HEK293T (cell line): ENCODE measurements at places on chromosomes 13 and 19.

DNA sequence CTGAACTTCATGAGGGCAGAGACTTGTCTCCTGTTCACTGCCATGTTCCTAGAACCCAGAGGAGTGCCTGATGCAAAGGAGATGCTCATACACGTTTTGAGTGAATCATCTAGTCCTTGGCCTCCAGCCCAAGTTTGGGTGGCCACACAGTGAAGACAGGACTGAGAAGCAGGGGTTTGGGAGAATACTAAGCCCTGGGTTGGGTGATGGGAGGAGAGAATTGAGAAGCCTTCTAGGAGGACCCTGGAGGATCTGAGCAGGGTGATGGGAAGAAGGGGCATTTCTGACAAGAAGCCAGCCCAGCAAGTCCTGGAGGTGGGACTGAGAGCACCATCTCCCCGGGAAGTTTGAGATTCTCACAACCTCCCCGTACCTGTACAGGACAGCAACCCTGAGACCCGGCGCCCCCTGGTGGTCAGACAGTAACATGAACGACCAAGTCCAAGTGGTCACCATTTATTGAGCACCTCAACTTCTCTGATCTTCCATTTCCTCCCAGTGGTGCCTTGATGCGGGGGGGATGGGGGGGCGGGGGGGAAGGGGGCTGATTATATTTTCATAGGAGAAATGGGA lies 11.0 kb downstream of the CTU1 start:
- DNase-seq, result peak; percentile 72

DNA sequence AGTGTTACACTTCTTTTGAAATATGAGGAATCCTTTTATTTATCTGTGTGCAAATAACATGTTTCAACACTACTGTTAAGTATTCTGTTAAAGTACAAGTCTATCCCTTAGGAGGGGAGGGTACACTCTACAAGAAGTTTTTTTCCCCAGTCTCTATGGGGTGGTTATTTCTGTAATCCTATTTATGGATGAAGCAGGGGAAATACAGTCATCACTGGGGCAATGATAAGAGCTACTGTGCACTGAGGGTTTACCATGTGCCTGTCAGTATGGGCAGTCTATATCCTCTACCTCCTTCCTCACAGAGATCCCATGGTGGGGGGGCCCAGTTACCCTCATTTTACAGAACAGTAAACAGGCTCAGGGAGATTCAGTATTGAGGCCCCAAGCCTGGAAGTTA lies 16.6 kb upstream of the TRIM13 start:
- DNase-seq, result no peak

GRCh38 chr19:41298348-41298964 lies 11.5 kb upstream of the CCDC97 start:
- no peak for DNase-seq

DNA sequence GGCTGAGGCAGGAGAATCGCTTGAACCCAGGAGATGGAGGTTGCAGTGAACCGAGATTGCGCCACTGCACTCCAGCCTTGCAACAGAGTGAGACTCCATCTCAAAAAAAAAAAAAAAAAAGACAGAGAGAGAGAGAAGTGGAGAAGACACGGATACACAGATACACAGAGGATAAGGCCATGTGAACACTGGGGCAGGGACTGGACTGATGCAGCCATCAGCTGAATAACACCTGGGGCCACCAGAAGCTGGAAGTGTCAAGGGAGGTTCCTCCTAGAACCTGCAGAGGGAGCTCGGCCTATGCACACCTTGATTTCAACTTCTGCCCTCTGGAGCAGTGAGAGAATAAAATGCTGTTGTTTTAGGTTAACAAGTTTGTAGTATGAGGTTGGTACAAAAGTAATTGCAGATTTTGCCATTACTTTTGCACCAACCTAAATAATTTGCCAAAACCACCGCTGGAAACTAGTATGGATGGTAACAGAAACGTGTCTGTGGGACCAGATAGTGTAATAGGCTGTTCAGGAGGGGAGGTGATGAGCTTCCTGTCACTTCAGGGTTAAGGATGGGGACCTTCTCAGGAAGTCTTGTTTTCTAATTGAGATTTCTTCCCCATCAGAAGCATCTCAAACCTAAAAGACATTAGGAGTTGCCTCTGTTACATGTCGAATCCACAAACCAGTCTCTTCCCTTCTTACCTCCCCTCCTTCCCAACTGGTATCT lies 36.4 kb upstream of the IGSF23 start:
- DNase-seq, result peak; percentile 34

DNA sequence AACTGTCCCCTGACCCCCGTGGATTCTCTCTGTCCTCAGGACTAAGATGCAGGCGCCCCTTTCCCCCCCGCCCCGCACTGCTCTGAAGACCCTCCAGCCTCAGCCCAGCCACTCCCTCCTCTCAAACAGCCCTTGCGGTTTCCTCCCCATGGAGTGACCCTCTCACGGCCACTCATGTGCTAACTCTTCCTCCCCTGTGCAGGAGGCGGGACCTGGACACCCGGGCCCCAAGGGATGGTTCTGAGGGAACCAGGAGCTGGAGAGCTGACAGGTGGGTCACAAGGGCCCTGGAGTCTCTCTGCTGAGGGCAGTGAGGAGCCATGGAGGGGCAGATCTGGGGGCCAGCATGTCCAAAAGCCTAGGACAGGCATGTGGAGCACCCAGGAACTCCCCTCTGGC lies 1.9 kb downstream of the ISOC2 start:
- DNase-seq, result no peak

- DNase-seq, result no peak
Observed at GRCh38 chr13:75115171-75115570, 366.8 kb downstream of the TBC1D4 start.

DNA sequence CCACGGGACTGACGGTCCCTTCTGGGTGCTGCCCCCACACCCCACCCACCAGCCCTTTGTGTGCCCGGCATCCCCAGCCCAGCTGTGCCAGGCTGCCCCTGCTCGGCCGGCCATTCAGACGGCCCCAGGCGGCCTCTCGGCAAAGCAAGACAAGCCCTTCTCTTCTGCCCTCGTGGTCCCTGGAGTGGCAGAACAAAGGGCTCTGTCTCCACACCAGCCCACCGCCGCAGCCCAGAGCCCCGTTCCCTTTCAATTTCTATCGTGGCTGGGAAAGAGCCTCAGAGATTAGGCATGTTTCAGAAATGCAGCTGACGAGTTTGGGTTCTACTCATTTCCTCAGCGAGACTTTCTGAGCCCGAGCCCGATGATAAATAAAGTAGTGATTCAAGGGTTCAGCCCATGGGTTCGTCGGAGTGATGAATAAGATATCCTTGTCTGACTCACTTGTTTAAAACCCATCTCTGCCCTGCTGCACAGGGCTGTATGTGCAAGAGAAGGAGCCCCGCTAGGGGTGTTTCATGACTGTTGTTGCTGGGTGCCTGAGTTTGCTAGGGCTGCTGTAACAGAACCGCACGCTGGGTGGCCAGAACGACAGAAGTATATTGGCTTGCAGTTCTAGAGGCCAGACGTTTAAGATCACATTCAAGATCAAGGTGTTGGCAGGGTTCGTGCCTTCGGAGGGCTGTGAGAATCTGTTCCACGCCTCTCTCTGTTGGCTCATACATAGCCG lies 4.3 kb downstream of the MYO9B start:
- DNase-seq, result peak; percentile 19
